ENCODE measurements at places on chromosomes 13 and 19. TPM values are rescaled to one million over a fixed set of nuclear protein-coding genes. Genes with fewer than 3 reads are reported as not detected.

DNA sequence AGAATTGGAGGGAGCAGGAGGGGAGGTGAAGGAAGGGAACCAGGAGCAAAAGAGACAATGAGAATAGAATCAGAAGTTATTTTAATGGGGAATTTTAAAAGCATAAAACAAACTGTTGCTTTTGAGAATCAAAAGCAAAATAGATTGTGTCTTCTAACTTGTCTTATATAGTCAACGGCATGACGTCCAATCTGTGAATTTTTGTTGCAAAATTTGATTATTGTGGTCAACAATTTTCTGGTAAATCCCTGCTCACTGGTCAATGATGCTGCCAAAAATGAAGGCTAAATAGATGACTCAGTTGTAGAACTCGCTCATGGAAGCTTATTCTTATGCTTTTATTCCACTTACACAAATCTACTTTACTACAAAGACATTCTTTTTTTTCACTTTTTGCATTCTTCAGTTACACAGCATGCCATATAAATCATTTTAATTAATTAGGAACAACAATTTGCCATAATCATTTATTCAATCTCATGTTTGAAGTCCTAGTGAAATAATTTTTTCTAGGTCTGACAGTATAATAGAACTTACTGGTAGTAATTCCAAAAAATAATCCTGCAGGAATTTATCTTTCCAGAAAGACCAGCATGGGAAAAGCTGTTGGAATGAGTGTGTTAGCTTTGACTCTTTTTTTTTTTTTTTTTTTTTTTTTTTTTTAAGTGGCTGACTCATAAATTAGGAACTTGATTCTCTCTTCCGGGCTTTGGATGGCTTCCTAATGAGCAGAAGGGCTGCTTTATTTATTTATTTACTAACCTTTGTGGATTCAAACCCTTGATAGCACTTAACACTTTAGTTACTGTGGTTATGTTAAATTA lies 256.9 kb downstream of the SPRY2 start:
- DNase-seq, result no peak
- no peaks in the 10 kb centered on the region for H3K27me3 ChIP-seq
- H3K4me1 ChIP-seq, result peaks cover 3% of the 10 kb centered on the region
- no peak overlapping the region for H3K27ac ChIP-seq
- H3K4me3 ChIP-seq, result no peak overlapping the region

DNA sequence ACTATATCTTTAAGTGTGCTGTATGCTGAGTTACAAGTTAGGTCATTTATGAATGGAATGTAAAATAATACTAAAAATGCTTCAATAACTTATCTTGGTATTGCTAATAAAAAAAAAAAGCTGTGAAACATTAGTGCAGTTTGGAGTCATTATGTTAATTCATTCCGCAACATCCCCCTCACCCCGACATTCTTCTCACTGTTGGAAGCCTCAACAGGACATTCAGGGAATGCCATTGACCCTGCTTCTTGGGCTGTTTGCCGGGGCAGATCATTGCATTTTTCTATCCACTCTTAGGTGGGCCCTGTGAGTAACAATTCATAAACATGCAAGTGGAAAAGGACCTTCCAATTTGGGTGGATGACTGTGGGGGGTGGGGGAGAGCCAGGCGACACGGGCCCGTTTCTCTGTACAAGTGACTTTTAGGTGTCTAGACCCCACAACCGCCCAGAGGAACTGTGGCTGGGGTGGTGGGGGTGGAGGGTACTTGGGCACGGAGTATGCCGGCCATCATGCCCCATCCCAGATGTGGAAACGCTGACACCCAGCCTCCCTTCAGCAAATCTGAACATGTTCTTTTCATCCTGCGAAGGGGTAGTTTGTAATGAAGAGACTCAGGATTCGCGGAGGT lies 185.9 kb downstream of the ZNF536 start:
- H3K27ac ChIP-seq, result no peak overlapping the region
- DNase-seq, result no peak
- no peaks in the 10 kb centered on the region for H3K27me3 ChIP-seq
- no peaks in the 10 kb centered on the region for H3K36me3 ChIP-seq

The NAPSA gene
- 0.44 TPM for total RNA-seq

The TNNI3 gene
- 41.0 TPM for total RNA-seq

DNA sequence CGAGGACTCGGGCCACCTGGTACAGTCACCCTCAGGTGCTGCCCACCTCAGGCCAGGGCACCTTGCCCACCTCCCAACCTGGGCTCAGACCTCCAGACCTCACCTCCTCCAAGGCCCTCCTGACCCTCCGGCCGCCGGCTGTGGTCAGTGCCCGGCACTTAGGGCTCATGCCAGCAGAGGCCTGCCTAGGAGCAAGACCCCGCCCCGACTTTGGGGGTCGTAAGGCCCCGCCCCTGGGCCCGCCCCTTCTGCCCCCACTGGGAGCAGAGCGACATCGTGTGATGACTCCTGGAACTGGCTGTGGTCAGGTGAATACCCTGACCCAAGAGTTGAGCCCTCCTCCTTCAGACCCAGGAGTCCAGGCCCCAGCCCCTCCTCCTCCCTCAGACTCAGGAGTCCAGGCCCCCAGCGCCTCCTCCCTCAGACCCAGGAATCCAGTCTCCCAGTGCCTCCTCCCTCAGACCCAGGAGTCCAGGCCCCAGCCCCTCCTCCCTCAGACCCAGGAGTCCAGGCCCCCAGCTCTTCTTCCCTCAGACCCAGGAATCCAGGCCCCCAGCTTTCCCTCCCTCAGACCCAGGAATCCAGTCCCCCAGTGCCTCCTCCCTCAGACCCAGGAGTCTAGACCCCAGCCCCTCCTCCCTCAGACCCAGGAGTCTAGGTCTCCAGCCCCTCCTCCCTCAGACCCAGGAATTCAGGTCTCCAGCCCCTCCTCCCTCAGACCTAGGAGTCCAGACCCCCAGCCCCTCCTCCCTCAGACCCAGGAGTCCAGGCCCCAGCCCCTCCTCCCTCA lies at the start of gene SBK2:
SBK2 (minus strand) TSS at position 183 of the 790 bp plus-strand sequence. CDS start 839 bp downstream, outside the sequence.
- no peaks in the 10 kb centered on the region for H3K36me3 ChIP-seq
- peak within 1 kb of the TSS; percentile 60 for H3K4me3 ChIP-seq
- H3K4me1 ChIP-seq, result no peaks in the 10 kb centered on the region
- no peak within 1 kb of the TSS for H3K27ac ChIP-seq

DNA sequence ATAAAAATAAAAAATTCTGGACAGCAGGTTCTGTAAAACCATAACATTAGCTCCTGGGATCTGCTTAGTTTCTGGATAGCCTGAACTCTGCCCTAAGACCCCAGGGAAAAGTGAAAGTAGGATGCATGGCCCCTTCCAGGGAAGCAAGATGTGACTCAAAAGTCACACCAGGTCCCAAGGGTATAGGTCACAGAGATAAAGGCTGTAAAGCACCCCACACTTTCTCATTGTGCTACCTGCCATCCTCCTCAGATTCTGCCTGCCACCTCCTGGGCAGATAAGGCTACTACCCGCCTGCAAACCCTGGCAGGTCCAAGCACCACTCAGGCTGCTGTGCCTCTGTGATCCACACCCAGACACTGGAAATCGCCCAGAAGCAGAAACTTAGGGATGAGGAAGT lies 20.6 kb downstream of the FFAR2 start:
- no peaks in the 10 kb centered on the region for H3K27me3 ChIP-seq
- H3K4me1 ChIP-seq, result no peaks in the 10 kb centered on the region
- no peaks in the 10 kb centered on the region for H3K36me3 ChIP-seq

The KLHL1 gene
- not detected for total RNA-seq

GRCh38 chr19:11963566-11964355 lies 1.1 kb upstream of the ZNF763 start:
- no peaks in the 10 kb centered on the region for H3K27me3 ChIP-seq
- DNase-seq, result peak; percentile 82
- no peaks in the 10 kb centered on the region for H3K4me1 ChIP-seq
- H3K4me3 ChIP-seq, result peak overlapping the region; percentile 86
- H3K27ac ChIP-seq, result no peak overlapping the region

The BCKDHA gene
- 21.1 TPM for total RNA-seq

The VSTM1 gene
- 0.48 TPM for total RNA-seq

DNA sequence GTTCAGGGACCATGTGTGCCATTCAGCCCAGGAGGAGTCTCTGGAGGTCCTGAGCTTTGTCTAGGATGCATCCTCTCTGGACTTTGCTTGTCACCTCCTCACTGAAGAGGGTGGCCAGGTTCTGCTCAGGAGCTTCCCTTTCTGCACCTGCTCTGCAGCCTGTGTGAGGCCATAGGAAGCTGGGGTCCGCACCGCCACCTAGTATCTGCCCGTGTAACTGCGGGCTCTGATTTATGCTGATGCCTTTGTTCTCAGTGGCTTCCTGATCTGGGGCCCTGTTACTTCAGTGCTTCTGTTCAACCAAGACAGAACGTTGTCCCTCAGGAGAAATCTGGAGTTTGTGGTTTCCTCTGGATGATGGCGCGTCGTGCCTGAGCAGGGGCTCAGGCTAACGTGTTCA lies 15.5 kb downstream of the ZNF610 start:
- no peak overlapping the region for H3K27ac ChIP-seq
- peak; percentile 85 for DNase-seq
- no peaks in the 10 kb centered on the region for H3K4me1 ChIP-seq
- H3K27me3 ChIP-seq, result no peaks in the 10 kb centered on the region
- H3K36me3 ChIP-seq, result peaks cover 74% of the 10 kb centered on the region

The ZFR2 gene
- total RNA-seq, result 18.5 TPM

GRCh38 chr13:51867062-51867461 lies 5.3 kb downstream of the CCDC70 start:
- H3K36me3 ChIP-seq, result no peaks in the 10 kb centered on the region
- DNase-seq, result no peak
- H3K27me3 ChIP-seq, result no peaks in the 10 kb centered on the region
- no peak overlapping the region for H3K27ac ChIP-seq

The RTBDN gene
- total RNA-seq, result 6.4 TPM

DNA sequence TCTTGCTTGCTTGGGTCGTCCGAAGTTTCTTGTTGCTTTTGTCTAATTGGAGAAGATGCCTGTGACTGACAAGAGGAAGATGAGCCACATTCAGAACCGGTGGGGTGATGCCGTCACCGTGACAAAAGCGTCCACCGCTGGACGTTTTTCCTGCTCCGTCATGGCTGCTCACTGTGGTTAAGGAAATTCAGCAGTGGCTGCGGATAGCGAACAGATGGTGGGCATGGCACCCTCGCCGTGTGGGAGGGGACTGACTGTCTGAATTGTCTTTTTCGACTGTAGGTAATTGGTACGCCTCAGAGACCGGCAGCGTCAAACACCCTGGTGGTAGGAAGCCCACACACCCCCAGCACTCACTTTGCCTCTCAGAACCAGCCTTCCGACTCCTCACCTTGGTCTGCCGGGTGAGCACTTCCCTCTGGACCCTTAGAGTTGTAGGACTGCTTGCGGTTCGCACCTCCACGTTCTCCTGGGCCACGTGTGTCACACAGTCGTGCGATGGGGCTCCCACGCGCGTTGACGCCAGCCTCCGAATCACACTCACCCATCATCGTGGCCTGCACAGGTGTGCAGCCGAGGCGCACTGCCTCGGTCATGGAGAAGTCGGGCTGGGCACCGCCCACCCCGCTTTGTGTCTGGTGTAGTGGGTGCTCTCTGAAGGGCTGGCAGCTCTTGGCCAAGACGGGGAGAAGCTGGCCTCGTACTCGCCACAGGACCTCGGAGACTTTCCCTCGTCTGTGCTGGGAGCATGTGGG lies 26.5 kb downstream of the ATP4B start:
- peaks cover 73% of the 10 kb centered on the region for H3K36me3 ChIP-seq
- no peak overlapping the region for H3K27ac ChIP-seq
- DNase-seq, result no peak
- no peak overlapping the region for H3K4me3 ChIP-seq
- no peaks in the 10 kb centered on the region for H3K27me3 ChIP-seq
- no peaks in the 10 kb centered on the region for H3K4me1 ChIP-seq

DNA sequence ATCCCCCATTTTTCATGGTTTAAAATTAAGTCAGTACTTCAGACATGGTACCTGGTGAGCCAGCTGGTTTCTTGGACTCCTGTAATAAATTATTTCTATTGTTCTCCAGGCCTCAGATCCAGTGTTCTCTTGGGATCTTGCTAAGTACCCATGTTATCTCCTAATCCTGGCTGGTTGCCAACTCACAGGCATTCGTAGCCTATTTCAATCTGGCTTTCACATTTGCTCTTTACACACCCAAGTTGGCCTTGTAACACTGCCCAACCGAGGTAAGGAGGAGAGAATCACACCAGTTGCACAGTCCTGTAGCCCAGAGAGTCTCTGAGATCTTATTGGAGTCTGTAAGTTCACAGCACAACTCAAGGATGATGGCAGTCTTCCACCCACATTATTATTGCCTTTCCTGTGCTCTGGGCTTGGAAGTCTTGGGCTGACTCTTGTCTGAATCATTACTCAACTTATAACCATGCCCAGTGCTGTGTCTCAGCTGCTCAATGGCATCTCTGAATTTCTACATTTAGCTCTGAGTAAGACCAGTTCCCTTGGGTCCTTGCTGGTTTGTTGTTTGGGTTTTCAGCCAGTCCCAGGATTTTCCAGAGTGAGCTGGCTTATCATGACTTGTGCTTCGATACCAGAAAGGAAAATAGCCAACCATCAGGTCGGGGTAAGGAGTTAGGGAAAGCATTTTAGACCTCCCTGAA lies 76.6 kb upstream of the KLF12 start:
- H3K27ac ChIP-seq, result no peak overlapping the region
- no peaks in the 10 kb centered on the region for H3K27me3 ChIP-seq
- H3K4me3 ChIP-seq, result no peak overlapping the region

The ZNF888 gene
- 12.1 TPM for total RNA-seq

DNA sequence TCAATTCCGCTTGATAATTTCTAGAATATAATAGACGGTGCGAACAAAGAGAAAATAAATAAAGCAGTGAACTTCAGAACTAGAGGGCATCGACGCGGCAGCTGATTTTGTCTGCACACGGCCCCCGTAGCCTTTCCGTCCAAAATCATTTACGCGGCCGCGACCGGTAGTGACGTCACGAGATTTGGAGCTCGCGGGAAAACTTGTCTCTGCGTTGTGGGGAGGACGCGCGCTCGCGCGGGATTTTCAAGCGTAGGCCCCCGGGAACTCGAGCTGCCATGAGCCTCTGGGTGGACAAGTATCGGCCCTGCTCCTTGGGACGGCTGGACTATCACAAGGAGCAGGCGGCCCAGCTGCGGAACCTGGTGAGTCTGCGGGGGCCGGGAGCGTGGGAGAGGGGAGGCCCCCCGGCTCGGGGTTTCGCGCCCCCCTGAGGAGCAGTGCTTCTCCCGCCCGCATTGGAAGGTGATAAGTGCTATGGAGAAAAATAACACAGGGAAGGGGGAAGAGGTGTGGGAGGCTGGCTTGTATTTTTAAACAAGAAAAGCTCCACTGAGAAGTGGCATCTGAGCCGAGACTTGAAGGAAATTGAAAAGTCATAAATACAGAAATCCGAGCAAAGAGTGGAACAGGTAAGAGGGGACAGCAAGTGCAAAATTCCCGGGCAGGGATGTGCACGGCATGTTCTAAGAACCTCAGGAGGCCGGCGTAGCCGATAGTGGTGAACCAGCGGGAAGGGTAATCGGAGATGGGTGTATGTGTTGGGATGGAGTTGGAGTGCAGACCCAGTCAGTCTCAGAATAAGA lies at the start of gene RFC3:
RFC3 (plus strand) TSS at position 249 of the 806 bp plus-strand sequence; CDS start at position 279, 30 bp downstream.
- H3K4me1 ChIP-seq, result no peaks in the 10 kb centered on the region
- H3K4me3 ChIP-seq, result peak within 1 kb of the TSS; percentile 89
- peak; percentile 88 for DNase-seq

DNA sequence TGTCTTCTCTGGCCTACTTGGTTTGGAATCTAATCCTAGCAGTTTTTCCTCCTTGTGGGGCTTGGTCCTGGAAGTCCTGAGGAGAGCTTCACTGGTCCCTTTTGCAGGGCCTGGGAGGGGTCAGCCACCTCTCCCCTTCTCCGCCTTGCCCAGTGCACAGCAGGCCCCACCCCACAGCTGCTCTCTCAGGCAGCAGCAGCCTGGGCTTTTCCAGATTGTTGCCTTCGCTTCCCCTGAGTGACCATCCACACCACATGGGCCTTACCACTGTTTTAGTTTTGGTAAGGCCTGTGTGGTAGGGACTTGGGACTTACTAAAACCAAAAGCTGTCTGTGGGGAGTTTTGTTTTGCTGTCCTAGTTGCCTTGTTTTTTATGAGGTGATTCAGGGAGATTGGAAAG lies 11.5 kb downstream of the MPHOSPH8 start:
- no peak for DNase-seq
- no peak overlapping the region for H3K27ac ChIP-seq
- no peaks in the 10 kb centered on the region for H3K27me3 ChIP-seq
- H3K36me3 ChIP-seq, result peaks cover 43% of the 10 kb centered on the region
- no peak overlapping the region for H3K4me3 ChIP-seq

The SERPINE3 gene
- not detected for total RNA-seq

Data from H9 (cell line).